ENCODE measurements at places on chromosomes 11 and 22.

- no peak for DNase-seq
These were observed 2.9 kb upstream of the SMIM38 start for GRCh38 chr11:69152733-69153421.

- DNase-seq = no peak
These were observed 41.4 kb upstream of the B3GAT1 start for GRCh38 chr11:134453441-134453840.

GRCh38 chr22:37210041-37210803 is 2.1 kb downstream of the SSTR3 start:
- DNase-seq = no peak

GRCh38 chr11:19962801-19963175 is 197.5 kb downstream of the DBX1 start:
- no peak for DNase-seq

DNA sequence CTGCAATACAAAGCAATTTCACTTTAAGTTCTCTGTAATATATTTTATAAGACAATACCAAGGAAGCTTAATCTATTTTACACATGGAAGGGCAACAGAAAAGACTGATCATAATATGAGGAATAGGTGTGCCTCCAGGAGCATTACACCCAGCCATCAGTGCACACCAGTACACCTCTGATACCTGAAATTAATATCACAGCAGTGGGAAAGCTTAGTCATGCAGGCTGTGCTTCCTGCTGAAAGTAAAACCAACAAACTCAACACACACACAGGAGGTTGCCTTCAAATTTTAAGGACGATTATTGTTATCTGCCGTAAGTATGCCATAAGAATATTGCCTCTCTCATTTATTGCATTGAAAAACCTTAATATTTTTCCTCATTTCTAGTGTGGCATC is 1119.1 kb upstream of the TENM4 start:
- DNase-seq = no peak

DNA sequence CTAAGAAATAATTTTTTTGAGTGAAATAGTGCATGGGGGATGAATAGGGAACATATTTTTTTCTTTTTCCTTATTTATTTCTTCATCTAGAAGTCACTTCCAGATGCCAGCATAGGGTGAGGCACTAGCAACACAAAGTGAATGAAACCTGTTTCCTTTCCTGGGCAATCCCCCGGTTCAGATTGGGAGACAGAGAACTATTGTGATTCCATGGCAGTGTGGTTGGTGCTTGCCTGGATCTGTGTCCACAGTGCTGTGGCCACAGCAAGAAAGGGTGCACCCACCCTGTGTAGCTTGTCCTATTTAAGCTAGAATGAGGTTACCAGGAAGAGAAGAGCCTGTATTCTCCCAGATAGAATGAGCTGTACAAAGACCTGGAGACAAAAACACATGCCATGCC is 57.6 kb downstream of the SLC5A1 start:
- no peak for DNase-seq

DNA sequence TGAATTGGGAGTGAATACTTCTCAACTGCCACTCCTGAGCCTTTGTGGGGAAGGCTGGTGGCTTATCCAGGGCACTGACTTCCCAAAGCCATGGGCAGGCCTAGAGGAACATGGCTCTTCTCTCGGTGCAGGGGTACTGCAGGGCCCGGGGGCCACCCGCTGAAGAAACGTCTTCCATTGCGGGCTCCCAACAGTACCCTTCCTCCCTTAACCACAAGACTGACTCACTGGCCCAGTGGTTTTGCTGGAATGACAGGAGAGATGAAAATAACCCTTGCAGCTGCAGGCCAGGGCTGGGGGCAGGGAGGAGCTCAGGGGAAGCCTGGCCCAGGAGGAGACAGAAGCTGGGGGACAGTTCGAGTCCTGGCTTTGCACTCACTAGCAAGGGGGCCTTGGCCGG is 13.5 kb downstream of the TXN2 start:
- no peak for DNase-seq

DNA sequence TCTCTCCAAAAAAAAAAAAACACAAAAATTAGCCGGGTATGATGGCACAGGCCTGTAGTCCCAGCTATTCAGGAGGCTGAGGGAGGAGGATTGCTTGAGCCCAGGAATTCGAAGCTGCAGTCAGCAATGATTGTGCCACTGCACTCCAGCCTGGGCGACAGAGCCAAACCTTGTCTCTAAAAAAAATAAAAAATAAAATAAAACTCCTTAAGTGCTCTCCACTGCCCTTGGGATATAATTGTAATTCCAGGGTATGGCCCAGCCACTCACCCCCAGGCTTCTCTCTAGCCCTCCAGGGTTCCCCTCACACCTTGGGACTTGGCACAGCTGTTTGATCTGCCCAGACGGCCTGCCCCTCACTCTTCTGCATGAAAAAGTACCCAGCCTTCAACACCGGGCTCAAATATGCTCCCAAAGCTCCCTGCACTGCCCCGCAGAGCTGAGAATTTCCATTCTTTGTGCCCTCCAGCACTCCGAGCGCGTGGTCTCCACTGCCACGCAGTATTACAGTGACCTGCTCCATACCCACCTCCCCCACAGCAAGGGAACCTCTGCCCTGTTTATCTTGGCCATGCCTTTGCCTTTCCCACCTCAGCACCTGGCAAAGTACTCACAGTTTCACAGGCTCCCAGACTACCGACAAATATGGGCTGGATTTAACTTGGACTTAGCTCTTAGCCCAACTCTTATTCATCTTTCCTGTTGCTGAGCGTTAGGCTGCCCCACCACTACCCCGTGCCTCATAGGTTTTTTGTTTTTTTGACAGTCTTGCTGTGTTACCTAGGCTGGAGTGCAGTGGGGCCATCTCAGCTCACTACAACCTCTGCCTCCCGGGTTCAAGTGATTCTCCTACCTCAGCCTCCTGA is 7.6 kb upstream of the FTH1 start:
- no peak for DNase-seq

GRCh38 chr11:105189581-105189980 is 50.0 kb upstream of the CARD18 start:
- no peak for DNase-seq

GRCh38 chr11:75504501-75504900 is 21.2 kb downstream of the GDPD5 start:
- DNase-seq = no peak

- no peak for DNase-seq
These were observed 94.9 kb downstream of the SCN3B start for GRCh38 chr11:123559523-123559955.

GRCh38 chr22:44220727-44221680 is 40.3 kb downstream of the PARVG start:
- DNase-seq = no peak

DNA sequence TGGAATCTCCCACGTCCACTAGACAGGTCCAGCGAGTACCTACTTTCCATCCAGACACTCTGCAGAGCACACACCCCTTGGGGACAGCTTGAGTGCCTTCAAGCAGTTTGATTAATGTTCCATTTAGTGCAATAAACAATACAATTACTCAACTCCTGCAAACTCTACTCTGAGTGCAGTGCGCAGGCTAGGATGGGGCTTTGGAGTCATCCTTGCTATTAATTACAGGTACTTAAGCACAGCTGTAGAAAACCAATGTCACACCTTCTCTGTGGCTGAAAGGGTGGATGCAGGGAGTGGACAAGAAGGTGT is 82.6 kb downstream of the MN1 start:
- no peak for DNase-seq

- no peak for DNase-seq
These were observed 65.5 kb upstream of the FGF3 start for GRCh38 chr11:69884751-69885150.

DNA sequence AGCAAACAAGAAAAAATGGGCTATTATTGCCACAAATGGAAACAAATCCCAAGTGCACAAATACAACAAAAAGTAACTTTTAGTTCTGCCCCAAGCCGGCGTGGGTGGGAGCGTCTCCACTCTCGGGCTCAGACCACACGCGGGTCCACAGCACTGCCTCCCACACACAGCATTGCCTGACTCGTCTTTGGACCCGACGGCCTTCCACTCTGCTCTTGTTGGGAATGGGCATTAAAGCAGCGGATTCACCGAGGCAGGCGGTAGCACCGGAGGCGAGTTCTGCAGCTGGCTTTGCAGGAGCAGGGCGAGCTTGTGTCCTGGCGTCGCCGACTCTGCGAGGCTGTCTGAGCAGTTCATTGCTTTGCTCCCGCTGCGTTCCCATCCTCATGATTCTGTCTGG is 23.0 kb downstream of the NADSYN1 start:
- DNase-seq = no peak

DNA sequence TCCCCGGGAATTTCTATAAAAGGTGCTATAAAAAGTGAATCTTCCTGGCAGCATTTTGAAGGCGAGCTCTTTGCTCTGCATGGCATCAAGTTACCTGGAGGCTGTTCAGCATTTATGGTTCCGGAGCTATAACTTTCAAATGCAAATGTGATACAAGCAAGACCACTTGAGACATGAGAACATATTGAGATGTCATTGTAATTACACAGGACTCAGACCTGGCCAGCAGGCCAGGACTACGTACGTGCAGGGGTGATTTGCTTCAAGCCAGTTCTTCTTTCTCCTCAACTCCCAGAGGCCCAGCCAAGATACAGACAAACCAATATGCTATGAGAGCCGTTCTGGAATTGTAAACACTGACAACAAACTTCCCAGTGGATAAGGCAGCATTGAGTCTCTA is 227.4 kb upstream of the FAT3 start:
- no peak for DNase-seq

GRCh38 chr22:36334821-36335603 is 52.8 kb downstream of the MYH9 start:
- no peak for DNase-seq

DNA sequence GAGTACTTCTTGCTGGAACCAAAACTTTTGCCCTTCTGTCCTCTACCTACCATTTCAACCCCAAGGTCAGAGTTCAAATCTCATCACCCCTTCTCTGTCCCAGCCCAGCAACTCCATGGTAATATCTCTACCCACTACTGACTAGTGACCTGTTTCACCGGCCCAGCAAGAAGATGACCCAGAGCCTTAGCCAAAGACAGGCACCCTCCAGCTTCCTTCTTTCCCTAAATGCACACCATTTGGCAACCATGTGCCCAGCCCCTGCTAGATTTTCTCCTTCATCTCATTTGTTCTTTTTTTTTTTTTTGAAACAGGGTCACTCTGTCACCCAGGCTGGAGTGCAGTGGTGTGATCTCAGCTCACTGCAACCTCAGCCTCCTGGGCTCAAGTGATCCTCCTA is 14.9 kb downstream of the ARAP1 start:
- DNase-seq = no peak

- no peak for DNase-seq
These were observed 7.0 kb downstream of the PLCB3 start for GRCh38 chr11:64258356-64258755.

- no peak for DNase-seq
These were observed 28.9 kb downstream of the APOL1 start for GRCh38 chr22:36281781-36282327.

GRCh38 chr11:3709977-3710376 is 38.8 kb upstream of the CHRNA10 start:
- no peak for DNase-seq

- no peak for DNase-seq
These were observed 25.9 kb downstream of the SHANK3 start for GRCh38 chr22:50698546-50698945.

DNA sequence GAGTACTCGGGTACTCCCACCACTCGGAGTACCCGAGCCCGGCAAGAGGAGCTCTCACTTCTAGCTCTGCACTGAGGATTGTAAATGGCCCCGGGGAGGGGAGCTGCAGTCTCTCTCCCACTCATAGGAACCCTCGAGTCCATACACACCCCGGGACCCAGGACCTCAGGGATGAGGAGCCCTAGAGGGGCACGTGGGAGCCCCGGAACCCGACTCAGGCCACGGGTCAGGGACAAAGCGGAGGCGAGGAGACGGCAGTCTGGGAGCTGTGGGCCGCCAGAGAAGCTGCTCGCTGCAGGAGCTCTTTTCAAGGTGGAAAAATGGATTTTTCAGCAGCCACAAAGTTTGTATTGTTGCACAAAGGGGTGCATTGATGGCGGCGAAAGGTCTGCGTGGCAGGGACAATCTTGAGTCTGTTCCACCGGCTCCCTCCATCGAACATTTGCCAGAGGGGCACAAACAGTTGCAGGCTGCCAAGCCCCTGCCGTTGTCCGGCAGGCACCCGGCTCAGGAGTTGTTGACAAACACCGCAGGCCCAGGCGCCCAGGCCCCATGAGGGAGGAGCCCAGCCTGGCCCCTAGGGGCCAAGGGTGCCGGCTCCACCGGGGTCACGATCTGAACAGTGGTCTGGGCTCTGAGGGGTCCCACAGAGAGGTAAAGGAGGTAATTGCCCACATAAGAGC is 5.7 kb upstream of the FLI1 start:
- no peak for DNase-seq

- DNase-seq = no peak
These were observed 659.4 kb downstream of the TBC1D22A start for GRCh38 chr22:47421846-47422245.

DNA sequence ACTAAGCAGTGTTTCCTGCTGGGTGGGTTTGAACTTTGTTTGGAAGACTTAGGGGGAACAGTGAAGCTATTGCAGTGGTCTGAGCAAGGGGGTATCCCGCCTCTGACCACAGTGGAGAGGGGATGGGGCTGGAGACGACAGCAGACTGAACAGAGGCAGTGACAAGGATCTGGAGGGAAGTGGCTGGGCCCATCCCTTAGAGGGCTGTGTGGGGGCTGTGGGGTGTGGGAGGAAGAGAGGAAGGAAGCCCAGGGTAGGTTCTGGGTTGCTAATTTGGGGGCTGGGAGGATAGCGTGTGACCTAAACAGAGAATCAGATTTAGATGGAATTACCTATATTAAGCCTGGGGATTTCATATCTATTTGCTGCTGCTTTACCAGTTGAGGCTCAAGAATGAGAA is 70.7 kb downstream of the BMAL1 start:
- DNase-seq = no peak

GRCh38 chr22:48845356-48845936 is 982.2 kb downstream of the BRD1 start:
- DNase-seq = no peak

- no peak for DNase-seq
These were observed 1.9 kb downstream of the MS4A5 start for GRCh38 chr11:60431251-60431650.

DNA sequence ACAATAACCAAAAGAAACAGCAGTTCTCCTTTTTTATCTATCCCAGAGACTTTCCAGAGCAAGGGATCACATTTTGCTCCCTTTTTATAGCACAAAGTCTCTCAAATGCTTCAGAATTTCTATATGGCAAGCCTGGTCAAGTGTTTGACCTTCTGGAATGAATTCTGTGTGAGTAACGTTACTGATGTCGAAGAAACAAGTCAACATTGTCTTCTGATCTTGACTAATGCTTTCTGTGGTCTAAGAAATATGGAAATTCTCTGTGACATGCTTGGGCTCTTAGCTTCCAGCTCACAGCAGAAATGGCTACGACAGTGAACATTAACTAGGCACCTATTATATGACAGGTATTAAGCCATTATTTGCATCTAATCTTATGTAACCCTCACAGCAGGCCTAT is 411.7 kb downstream of the CADM1 start:
- DNase-seq = no peak

- no peak for DNase-seq
These were observed 840 bp downstream of the GRAMD1B start for GRCh38 chr11:123430721-123431497.

Data from stimulated activated CD4-positive, alpha-beta T cell treated with anti-CD3 and anti-CD28 coated beads, TNF-alpha, amount 100 ng/mL, for 24 hours (primary cell).